Stimulated activated CD8-positive, alpha-beta memory T cell treated with anti-CD3 and anti-CD28 coated beads, Interleukin-4, amount 100 ng/mL, for 24 hours (primary cell): ENCODE measurements at places on chromosomes 1 and 21.

- DNase-seq: no peak
Measured at GRCh38 chr1:66641891-66642473, 108.0 kb downstream of the SGIP1 start.

DNA sequence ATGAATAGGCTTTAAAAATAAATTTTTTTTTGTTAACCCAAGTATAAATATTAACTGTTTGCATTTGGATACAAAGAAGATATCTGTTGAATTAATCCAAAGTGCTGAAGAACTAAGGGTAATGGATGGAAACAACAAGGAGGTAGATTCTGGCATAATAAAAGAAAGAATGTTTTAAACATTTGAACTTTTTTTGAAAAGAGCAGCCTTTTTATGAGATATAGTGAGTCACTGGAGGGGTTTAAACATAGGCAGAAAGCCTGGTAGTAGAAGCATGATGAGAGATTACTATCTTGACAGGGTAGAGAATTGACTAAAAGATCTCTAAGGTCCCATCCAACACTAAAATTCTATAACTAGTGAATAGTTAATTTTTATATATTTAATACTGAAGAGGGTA is 2.7 kb downstream of the MIER1 start:
- no peak for DNase-seq

DNA sequence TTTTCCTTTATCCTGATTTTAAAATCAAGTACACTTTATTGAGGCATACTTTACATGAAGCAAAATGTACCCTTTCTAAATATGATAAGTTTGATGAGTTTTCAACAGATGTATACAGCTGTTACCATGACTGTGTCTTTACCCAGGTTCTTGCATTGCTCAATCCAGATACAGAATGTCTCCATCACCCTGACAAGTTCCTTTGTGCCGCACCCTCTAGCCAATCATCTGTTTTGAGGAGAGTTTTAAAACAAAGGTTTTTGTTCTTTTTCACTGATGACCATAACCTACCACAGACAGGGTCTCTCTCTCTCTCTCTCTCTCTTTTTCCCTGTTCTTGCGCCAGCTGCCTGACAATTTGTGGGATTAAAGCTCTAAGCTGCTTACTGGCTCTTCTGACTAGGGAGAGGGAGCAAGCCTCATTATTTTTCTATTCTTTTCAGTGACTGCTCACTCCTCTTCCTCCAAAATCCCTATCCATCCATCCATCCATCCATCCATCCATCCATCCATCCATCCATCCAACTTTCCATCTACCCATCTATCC is 1.2 kb upstream of the KCNE1 start:
- DNase-seq: no peak

GRCh38 chr1:247338723-247339275 is 7.1 kb upstream of the ZNF496 start:
- DNase-seq: no peak

- DNase-seq: no peak
Measured at GRCh38 chr1:221117548-221117951, 238.3 kb downstream of the HLX start.

DNA sequence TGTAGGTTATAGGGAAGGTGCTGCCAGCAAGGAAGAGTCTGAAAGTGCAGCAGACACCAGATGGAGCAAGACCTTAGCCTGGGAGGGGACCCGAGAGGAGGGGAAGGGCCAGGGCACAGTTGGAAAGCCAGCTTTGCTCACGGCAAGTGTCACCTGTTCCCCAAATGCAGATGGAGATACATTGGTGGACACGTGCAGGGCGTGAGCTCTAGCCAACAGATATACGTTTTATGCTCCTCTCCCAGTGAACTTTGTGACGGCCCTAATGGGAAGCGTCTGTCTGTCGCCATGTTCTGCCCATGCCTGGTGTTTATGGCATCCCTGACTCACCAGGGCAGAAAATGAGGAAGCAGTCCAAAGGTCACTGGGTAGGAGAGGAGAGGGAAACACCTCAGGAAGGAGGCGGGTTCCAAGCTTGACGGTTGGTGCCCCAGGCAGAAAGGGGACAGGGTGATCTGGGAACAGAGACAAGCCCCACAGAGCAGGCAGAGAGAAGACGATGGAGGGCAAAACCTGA is 7.6 kb downstream of the GPA33 start:
- DNase-seq: no peak

- DNase-seq: no peak
Measured at GRCh38 chr1:147542569-147542897, 1.2 kb downstream of the BCL9 start.

DNA sequence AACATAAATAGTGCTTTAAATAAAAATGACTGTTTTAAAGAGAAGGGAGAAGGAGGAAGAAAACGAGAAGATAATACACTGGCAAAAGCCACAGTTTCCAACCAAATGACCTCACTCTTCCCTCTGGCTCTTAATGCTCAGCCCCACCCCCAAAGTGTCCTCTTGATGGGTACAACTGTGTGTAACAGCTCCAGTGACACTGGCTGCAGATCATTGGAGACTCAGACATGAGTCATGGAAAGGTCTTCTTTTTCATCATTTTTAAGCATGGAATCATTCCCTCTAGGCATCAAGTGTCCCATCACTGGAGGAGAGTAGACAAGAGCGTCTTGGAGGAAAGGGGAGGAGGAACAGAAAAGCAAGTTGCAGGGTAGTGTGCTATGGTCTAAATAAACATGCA is 333.0 kb downstream of the PAPPA2 start:
- no peak for DNase-seq

DNA sequence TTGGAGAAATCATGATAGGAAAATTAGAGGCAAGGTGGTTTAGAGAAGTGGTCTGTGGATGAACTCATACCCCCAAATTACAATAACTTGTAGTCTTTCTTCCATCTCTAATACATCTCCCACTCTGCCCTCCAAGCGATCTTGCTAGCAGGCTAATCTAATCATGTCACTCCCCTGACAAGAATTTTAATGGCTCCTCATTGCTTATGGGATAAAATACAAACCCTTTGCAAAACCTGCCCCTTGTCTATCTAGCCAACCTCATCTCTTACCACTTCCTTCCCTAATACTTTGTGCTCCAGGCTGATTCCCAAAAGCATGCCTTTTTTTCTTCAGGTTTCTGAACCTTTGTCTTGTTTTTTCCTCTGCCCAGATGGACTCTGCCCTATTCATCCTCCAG is 71.3 kb upstream of the LRRN2 start:
- no peak for DNase-seq

DNA sequence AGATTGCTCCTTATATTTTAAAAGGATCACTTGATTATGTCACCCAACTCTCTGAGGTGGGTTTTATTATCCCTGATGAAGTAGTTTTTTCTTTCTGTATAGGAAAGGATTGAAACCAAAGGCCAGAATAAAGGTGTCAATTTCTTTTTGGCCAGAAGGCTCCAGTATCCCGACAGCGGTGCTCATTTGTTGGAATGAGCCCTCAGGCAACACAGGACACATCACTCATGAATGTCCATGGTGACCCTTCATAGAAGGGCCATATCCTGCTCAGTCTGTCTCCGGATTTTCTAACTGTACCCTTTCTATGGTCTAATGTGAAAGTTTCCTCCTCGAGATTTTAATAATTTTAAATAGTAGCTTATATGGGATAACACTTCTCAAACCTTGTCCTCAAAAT is 171.3 kb upstream of the USP24 start:
- no peak for DNase-seq

GRCh38 chr1:157157501-157158190 is 19.5 kb upstream of the ETV3 start:
- DNase-seq: no peak

DNA sequence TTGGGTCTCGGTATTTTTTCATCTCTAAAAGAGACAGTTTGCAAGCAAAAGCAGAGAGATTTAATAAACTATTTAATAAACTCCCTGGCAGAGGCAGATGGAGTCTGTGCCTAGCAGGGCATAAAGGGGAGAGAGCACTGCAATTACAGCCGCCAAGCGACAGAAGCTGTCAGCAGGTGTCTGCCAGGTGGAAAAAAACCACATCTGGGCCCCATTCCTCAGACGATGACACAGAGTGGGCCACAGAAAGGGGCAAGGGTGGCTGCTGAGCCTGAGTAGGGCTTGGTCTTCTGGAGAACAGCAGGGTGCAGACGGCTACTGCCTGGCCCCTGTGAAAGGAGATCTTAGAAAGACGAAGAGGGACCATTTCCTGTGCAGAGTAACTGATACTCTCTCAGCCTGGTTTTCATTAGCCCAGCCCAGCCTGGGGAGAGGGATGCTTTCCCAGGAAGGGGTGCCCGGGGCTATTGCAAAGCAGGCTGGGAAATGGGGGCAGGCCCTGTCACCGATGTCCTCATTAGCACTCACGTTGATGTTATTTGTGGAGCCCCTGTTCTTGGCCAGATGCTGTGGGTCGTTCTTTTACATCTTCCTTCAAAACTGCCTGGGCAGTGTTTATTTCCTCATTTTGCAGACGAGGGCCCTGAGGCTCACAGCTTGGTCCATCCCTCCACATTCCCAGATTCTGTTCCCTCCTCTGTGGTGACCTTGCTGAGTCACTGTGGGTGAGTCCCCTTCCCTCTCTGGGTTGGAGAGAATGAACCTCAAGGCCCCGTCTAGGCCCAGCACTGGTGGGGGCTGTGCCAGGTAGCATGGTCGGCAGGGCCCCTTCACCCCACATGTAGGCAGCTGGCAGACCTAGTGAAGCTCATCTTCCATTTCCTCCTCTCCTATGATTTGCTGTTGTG is 472.7 kb downstream of the PTPRU start:
- DNase-seq: no peak

DNA sequence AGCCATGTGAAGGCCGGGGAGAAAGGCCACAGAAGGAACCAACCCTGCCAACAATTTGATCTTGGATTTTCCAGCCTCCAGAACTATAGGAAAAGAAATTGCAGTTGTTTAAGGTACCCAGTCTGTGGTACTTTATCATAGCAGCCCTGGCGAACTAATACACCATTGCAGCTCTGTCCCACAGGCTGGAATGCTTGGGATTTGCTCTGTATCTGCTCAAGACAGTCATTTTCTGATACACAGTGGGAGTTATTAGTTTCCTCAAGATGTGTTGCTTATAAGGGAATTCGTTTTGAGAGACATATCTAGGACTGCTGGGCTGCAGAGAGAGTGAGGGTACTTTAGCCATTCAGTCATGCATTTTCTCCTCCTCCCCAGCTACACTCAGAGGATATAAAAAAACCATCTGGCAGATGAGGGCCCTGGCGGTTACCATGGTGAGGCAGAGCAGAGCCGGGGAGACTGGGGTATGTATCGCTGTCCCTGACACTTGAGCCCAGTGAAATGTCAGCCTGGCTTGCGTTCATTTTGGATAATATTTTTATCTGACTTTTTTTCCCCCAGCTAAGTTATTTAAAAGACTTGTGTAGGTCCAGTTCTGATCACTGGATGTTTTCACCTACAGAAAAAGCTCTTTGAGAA is 104.6 kb downstream of the DIRAS3 start:
- no peak for DNase-seq

DNA sequence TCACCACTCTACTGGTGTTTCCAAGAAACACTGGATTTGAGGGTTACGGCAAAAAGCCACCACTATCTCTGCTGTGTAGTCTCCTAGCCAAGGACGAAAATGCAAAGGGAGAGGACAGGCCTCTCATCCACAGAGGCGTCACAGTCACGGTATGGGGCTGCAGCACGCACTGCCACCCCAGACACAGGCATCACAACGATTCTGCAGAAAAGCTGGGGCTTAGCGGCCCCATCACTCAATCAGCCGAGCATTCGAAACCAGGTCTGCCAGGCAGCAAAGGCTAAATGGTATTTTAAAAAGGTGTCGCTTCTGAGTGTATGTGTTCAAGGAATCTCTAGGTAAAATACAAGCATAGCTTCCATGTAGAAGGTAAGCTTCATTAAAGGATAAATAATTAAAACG is 1.4 kb downstream of the RIPK4 start:
- no peak for DNase-seq

- no peak for DNase-seq
Measured at GRCh38 chr1:15707239-15707925, 23.3 kb downstream of the PLEKHM2 start.

GRCh38 chr1:227790868-227791267 is 24.6 kb upstream of the PRSS38 start:
- no peak for DNase-seq

DNA sequence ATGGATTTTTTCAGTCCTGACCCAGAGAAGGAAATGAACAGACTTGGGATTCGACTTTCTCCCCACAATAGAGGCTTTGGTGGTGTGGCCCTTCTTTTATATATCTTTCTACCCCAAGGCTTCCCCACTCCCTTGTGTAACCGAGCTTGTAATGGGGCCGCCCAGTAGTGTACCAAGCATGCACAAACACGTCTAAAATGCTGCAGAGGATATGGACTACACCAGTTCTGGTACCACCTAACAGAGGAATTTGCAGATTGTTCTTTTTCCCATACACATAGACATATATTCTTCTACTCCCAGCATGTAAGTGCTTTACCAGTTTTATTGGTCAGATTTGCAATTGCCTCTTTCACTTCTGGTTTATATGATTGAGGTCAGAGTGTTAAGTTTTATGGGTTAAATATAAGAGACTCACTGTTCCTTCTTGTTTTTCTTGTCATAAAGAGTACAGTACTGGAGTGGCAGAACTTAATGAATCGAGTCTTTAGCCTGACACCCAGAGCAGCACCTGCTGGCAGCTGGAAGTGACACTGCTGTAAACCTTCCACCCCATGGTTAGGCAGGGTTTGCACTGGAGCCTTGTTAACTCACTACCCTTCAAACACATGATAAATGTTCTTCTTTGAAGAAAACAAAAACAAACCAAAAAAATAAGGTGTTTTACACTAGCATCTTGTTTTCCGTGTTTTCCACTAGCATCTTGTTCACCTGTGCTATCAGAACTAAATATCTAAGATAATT is 198.6 kb downstream of the PTPRC start:
- DNase-seq: no peak

GRCh38 chr1:214615109-214615508 is 12.1 kb downstream of the CENPF start:
- DNase-seq: no peak

DNA sequence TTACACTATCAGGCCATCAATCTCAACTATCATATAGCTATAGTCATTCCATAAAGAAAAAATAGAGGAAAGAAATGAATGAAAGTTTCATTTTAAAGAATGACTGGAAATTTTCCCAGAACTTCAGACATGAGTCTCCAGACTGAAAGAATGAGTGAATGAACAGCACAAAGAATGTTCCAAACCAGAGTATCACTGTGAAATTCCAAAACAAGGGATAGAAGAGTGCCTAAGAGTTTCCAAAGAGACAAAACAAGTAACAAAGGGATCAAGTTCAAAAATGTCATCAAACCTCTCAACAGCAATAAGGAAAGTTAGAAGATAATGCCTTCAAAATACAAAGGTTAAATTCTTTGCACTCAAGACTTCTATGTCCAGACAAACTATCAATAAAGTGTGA is 114.9 kb downstream of the DENND1B start:
- DNase-seq: no peak

DNA sequence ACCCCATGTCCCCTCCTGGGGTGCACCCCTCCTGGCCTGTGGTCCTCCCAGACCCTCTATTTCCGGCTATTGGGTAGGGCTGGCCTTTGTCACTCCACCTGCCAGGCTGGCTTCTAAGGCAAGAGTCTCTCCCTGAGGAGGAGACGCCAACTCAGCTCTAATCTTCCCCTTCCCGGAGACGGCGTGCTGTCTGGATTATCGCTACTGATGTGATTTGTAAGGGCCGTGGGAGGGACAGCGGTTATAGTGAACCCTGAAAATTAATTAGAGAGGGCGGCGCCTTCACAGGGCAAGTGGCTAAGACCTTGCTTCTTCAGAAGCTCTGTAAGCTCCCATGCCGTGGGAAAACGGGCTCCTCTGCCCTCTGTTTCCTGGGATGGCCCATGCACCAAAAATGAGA is 207.0 kb upstream of the VAMP3 start:
- DNase-seq: no peak

GRCh38 chr1:89566761-89567174 is 42.1 kb downstream of the LRRC8B start:
- DNase-seq: no peak

GRCh38 chr1:157696966-157697628 is 3.5 kb downstream of the FCRL3 start:
- DNase-seq: no peak
